Kidney epithelial cell (primary cell): ENCODE measurements at places on chromosomes 13 and 19. TPM values are rescaled to one million over a fixed set of nuclear protein-coding genes. Genes with fewer than 3 reads are reported as not detected.

Gene HIF3A
- 0.42 and 0.75 TPM in 2 replicates for total RNA-seq

Gene B3GLCT
- total RNA-seq: 14.1 and 18.1 TPM in 2 replicates

Gene MAMSTR
- 1.0 and 1.3 TPM in 2 replicates for total RNA-seq

Gene RASIP1
- 3.8 and 4.8 TPM in 2 replicates for total RNA-seq

Gene ZNF154
- 2.9 and 3.3 TPM in 2 replicates for total RNA-seq

Gene PCDH17
- 0.21 and 0.25 TPM in 2 replicates for total RNA-seq

Gene AMER2
- 0.04 and 0.27 TPM in 2 replicates for total RNA-seq

Gene PTGER1
- 5.5 and 6.9 TPM in 2 replicates for total RNA-seq

Gene FOSB
- total RNA-seq: 1.6 and 5.3 TPM in 2 replicates

Gene DNMT1
- 66.9 and 75.6 TPM in 2 replicates for total RNA-seq
